ENCODE measurements at places on chromosomes 12 and 14.

DNA sequence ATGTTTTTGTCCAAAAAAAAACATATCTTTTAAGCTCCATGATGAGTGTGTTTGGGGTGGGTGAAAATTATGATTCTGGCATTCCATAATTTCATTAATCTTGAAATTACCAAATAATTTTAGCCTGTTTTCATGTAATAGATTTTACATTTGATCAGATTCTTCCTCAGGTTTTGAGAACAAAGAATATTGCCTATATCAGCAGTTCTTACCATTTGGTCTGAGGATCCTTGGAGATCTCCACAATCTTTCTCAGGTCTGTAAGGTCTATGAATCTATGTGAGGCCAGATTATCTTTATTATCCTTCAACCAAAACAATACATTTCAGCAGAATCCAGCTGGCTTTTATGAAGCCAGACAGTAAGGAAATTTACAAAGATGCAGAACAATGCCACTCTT is 373.3 kb upstream of the E2F7 start:
- DNase-seq: no peak

DNA sequence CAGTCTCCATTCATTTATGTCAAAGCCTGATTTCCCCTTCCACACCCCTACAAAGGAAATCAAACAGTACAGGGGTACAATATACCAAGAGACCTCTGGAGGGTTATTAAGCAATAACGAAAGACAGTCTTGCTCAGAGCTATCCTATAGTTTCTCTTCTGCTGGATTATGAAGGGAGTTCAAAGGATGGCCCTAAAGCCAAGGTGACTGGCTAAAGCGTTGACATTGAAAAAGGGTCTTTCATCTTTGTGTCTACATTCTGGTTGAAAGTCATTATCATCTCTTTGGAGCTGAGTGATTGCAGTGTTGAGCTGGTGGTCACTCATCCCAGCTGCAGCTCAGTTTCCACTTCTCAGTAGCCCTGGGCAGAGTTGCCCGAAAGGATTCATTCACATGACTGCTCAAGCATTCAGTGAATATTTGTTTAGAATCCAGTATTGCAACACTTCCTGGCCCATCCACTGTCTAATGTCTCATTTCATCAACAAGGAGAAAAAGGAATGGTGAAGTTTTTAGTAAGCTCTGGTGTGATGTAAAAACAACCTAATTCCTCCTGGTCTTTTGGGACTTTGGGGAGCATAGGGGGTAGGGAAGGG is 19.2 kb upstream of the TBX5 start:
- no peak for DNase-seq

GRCh38 chr12:99332936-99333591 is 314.5 kb upstream of the GARIN6 start:
- DNase-seq: no peak

GRCh38 chr14:100896369-100897060 is 7.0 kb downstream of the RTL1 start:
- no peak for DNase-seq

- no peak for DNase-seq
Observed at GRCh38 chr12:113961921-113962710, 4.0 kb downstream of the RBM19 start.

GRCh38 chr12:131872154-131873051 is 22.0 kb upstream of the ULK1 start:
- no peak for DNase-seq

DNA sequence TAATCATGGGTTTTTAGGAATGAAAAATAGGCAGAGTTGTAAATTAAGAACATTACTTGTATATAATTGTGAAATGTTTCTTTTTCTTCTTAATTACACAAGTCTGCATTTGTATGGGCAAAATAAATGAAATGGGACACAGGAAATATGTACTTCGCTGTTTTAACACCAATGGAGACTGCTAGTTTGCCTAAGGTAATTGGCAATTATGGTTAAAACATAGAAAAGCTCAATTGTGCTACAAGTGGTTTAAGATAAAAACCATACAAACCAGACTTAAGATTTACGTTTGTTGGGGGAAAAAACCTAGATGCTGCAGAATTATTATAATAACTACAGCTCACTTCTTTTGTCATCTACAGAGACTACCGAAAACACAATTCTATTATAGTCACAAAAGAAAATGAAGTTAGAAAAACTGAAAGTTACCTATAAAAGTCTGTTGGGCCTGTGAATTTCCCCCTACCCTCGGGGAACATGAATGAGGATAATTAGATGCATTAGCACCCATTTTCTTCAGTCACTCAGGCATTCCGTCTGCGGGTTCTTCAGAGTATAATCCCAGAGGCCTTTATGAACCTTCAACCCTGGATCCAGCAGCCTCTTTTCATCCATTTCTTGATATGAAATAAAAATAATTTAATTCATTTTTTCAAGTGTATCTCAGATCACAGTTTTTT is 37.2 kb downstream of the BTBD7 start:
- DNase-seq: no peak

- DNase-seq: no peak
Observed at GRCh38 chr12:13340149-13340548, 143.6 kb downstream of the EMP1 start.

- no peak for DNase-seq
Observed at GRCh38 chr14:100075681-100076080, 10.5 kb downstream of the EVL start.

DNA sequence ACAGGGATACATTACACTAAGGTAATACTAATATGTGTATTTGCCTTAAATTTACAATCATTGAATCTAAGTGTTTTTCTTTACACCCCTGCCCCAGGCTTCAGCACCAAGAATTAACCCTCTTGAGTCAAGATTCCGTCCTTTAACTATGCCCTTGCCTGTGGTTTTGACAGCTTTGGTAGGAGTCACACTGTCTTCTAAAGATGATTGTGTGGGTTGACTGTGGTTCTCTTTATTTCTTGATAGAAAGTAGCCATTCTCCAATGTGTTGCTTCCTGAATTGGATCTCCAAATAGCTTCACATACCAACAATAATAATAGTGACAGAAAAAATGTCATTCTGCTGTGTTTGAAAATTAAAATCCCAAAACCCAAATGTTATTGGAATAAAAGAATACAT is 3.6 kb downstream of the CLEC7A start:
- no peak for DNase-seq

- no peak for DNase-seq
Observed at GRCh38 chr12:5047729-5048128, 4.0 kb downstream of the KCNA5 start.

Data from activated CD4-positive, CD25-positive, alpha-beta regulatory T cell (primary cell).